ENCODE measurements at places on chromosomes 1 and 21.

DNA sequence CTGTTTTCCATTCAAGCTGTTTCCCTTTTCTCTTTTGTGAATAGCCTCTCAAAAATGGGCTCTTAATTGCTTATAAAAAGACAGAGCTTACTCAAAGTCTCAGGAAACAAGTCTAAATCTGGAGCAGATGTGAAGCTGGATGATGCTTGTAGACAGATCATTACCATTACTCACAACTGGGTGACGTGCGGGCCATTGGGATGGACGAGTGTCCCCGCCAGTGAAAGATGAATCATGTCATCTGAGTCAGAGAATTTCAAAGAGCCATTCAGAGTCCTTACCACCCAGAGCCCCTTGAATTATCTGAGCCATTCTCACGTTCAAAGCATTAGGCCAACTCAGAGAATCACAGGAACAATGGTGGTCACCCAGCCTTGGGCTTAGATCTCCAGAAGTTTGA lies 134.6 kb downstream of the HUNK start:
- no peak for DNase-seq

GRCh38 chr1:113652771-113653170 lies 106.5 kb downstream of the PHTF1 start:
- DNase-seq, result peak; percentile 89

DNA sequence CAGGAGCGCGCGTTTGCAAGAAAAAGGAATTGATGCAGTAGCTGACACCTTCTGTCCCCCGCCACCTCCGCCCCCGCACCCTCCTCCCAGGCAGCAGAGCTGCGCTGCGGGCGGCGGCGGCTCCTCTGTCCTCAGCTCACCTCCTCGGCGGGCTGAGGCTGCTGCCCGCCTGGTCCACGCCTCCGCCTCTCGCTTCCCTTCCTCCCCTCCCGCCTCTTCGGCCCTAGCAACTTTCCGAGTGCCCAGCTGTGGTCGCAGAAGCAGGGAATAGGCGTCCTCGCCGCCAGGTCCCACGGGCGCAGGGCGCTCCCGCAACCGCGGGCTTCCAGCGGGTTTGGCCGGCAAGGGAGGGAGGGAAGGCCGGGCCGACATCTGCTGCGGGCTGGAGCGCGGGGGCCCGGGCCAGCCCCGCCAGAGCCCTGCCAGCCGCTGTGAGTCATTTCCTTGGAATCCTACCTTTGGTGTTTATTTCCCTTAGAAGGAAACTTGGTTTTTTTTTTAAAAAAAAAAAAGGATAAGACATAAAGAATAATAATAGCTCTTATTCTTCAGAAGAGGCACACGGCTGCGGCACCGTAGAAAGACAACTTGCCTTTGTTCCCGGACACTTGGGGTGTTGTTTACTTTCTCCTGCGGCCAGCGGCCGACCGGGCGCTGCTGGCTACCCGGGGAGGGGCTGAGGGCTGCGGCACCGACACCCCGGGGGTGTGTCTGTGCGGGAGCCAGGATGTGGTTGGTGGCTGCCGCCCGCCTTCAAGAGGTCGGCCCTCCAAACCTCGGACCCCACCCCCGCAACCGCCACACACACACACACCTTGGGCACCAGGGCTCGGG lies 1.1 kb downstream of the SERTAD4 start:
- peak; percentile 80 for DNase-seq

- DNase-seq, result no peak
Observed at GRCh38 chr1:205687242-205687641, 6.9 kb upstream of the SLC45A3 start.

- no peak for DNase-seq
Observed at GRCh38 chr1:197884173-197884572, 18.3 kb upstream of the C1orf53 start.

- no peak for DNase-seq
Observed at GRCh38 chr1:234322979-234323378, 50.3 kb upstream of the COA6 start.

DNA sequence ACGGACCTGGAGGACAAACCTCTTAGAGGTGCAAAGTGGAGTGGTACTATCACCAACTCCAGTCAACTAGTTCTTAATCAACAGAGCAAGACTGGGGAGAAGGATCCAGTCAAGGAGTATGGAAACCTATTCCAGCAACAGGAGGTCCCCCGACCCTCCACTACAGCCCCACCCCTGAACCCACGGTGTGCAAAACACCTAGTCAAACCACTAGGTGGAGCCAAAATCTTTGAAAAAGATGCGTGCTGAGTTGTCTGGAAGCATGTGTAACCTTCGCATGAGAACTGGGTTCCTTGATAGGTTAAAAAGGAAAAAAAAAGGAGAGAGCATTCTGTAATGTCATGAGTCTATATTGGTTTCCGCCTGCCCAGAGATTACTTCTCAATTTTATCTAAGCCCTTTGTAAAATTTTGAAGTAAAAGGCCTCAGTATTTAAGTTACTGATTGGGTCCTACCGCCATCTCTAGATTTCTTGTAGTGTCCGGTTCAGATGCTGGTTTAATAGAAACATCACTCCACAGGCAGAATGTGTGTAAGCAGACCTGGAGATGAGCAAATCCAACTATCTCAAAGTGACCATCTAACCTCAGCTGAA lies 81.9 kb upstream of the HAO2 start:
- DNase-seq, result peak; percentile 51

- DNase-seq, result peak; percentile 87
Observed at GRCh38 chr1:225772323-225772768, 5.3 kb upstream of the SRP9 start.

GRCh38 chr1:168121401-168122011 lies 15.2 kb downstream of the GPR161 start:
- peak; percentile 55 for DNase-seq

GRCh38 chr1:21919520-21919919 lies 17.6 kb downstream of the HSPG2 start:
- peak; percentile 78 for DNase-seq

DNA sequence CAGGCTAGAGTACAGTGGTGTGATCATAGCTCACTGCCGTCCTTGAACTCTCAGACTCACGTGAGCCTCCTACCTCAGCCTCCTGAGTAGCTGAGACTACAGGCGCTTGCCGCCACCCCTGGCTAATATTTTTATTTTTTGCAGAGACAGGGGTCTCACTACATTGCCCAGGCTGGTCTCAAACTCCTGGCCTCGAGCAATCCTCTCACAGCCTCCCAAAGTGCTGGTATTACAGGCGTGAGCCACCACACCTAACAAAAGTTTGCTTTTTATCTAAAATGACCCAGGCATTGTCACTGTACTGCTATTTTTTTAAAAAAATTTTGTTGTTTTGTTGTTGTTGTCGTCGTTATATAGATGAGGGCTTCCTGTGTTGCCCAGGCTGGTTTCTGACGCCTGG lies 46.4 kb downstream of the CAPN2 start:
- no peak for DNase-seq

GRCh38 chr1:223150443-223150842 lies 7.4 kb upstream of the TLR5 start:
- no peak for DNase-seq

DNA sequence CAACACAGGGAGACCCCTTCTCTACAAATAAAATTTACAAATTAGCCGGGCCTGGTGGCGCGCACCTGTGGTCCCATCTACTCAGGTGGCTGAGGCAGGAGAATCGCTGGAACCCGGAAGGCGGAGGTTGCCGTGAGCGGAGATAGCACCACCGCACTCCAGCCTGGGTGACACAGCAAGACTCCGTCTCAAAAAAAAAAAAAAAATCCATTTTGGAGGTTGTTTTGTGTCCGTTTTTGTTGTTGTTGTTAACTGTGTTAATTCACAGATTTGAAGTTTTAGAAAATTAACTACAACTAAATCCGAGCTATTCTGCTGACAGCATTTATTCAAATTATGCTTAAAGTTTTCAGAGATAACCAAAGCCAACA lies 618 bp downstream of the CLCC1 start:
- peak; percentile 37 for DNase-seq

GRCh38 chr1:185291652-185292051 lies 25.4 kb downstream of the IVNS1ABP start:
- no peak for DNase-seq

GRCh38 chr21:44021064-44021463 lies 9.0 kb downstream of the TRAPPC10 start:
- no peak for DNase-seq

GRCh38 chr1:228918335-228918734 lies 183.1 kb downstream of the RHOU start:
- no peak for DNase-seq

DNA sequence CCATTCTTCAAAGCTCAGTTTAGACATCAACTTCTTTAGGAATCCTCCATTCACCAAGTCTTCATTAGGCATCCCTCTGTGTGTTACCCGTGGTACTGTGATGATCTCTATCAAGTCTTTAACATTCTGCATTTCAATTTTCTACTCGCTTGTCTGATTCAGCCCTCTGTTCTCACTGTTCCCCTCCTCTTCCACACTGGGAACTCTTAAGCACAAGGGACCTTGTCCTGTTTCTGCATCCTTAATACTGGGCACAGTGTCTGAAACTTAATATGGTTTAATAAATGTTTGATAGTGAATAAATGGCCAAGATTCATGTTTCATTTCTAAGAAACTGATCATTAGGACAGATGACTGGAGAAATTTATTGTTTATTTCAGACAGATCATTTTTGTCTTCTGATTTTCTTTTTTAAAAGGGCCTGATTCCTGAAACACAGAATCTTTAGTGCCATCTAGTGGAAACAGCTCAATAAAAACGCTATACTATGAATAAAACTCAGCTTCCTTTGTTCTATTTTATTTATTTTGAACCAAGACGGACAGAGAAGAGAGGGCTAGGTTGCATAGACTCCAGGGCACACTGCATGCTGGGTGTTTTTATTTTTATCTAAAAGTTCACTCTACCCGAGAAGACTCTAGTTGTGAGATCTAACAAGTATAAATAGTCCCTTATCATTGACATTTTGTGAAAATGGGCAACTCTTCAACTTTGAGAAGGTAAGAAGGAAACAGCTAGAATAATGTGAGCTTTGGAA lies 7.0 kb upstream of the TRIM45 start:
- DNase-seq, result peak; percentile 16

GRCh38 chr1:152752225-152752624 lies 5.6 kb upstream of the KPRP start:
- peak; percentile 93 for DNase-seq

GRCh38 chr1:235049217-235049616 lies 79.4 kb downstream of the TOMM20 start:
- DNase-seq, result no peak

DNA sequence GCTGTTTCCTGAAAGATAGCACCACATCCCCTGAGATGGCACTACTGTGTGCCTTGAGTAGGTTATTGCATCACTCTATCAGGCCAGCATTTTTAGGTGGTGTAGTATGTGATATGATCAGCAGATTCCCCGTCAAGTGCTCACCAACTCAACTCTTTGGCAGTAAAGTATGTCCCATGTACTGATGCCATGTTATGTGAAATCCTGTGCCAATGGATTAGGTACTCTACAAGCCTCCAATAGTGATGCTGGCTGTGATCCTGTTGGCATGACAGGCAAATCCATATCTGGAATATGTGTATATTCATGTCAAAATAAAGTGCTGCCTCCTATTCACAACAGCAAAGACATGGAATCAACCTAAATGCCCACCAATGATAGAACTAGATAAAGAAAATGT lies 137.2 kb upstream of the CAMK1G start:
- no peak for DNase-seq

- DNase-seq, result no peak
Observed at GRCh38 chr1:2582391-2582790, 4.2 kb upstream of the PRXL2B start.

GRCh38 chr21:38804030-38804788 lies 1.5 kb upstream of the ETS2 start:
- DNase-seq, result no peak

DNA sequence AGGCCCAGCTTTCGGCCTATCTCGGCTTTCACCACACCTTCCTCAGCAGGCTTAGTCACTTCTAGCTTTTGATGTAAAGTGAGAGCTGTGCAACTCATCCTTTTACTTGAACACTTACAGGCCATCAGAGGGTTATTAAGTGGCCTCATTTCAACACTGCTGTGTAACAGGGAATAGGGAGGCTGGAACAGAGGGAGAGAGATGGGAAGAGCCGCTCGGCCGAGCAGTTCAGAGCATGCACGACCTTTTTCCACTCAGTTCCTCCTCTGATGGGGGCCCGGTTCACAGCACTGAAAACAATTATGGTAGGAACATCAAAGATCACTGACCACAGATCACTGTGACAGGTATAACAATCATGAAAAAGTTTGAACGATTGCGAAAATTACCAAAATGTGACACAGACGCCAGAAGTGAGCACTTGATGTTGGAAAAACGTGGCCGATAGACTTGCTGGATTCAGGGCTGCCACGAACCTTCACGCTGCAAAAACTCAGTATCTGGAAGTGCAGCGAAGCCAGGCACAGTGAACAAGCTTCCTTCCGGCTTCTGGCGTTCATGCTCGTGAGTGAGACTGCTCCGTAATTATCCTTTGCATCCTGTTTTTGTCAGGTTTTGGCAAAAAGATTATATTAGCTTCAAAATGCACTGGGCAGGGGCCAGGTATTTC lies 28.6 kb downstream of the AGPAT3 start:
- DNase-seq, result no peak

GRCh38 chr1:87291107-87291506 lies 37.6 kb upstream of the LMO4 start:
- no peak for DNase-seq

DNA sequence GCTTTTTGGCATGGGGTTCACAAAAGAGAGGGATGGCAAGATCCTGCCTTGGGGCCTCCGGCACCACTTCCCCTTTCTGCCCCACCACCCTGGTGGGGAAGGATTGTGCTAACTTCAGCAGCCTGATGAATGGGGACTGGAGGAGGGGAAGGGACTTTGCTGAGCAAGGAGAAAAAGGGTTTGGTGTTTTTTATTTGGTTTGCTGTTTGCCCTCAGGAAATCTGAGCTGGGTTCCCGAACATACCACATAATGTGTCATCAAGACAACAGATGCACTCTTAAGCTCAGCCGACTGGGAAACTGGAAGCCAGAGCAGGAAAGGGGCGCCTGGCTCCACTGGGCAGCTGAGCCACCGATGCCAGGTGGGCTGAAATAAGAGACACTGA lies 19.8 kb downstream of the OLFML2B start:
- peak; percentile 81 for DNase-seq

DNA sequence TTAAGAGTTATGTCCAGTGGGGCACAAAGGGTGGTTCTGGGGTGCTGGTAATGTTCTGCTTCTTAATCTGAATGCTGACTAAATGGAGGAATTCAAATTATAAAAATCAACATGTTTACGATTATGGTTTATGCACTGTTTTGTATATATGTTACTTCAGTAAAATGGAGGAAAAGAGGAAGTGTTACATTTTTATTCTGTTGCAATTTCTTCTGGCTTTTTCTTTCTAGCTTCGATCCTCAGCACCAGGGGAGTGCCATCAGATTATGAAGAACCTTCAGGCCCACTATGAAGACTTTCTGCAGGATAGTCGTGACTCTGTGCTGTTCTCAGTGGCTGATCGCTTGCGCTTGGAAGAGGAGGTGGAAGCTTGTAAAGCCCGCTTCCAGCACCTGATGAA lies 105.5 kb downstream of the MACF1 start:
- no peak for DNase-seq

All from mammary epithelial cell (primary cell).